DMS53 (cell line): ENCODE measurements at places on chromosomes 1 and 21.

DNA sequence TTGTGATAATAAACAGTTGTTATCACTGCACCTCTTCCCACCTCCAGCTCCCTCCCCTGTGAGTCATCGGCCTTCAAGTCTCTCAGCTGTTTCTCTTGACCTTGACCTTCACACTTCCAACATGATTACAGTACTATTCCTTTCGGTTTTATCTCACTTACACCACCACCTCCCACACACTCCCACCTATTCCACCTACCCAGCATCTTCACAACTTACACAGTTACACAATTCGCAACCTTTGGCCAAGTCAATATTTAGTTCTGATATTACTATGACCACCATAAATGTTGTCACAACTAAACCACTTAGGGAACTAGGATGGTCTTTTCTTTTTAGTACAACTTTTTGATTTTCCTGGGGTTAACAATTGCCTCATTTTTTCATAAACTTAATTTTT is 60.2 kb downstream of the RIPK4 start:
- peak; percentile 85 for DNase-seq

- no peak for DNase-seq
Measured at GRCh38 chr1:94806441-94806871, 13.7 kb upstream of the SLC44A3 start.

DNA sequence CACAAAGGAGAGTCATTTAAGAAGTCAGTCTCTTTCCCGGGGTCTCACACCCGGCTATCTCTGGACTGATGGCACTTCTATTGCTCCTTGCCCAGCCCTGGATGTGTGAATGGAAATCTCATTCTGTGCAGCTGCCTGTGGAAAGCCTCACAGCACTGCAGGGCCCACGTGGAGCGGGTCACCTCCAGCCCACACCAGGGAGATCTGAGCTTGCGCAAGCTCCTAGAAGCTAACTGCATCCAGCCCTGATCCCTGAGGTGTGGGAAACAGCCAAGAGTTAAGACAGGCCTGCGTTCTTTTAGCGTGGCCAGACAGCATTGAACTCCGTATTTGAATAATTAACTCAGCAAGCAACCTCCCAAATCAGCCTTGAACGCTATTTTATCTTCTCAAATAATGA is 150.5 kb downstream of the LRIG2 start:
- no peak for DNase-seq

DNA sequence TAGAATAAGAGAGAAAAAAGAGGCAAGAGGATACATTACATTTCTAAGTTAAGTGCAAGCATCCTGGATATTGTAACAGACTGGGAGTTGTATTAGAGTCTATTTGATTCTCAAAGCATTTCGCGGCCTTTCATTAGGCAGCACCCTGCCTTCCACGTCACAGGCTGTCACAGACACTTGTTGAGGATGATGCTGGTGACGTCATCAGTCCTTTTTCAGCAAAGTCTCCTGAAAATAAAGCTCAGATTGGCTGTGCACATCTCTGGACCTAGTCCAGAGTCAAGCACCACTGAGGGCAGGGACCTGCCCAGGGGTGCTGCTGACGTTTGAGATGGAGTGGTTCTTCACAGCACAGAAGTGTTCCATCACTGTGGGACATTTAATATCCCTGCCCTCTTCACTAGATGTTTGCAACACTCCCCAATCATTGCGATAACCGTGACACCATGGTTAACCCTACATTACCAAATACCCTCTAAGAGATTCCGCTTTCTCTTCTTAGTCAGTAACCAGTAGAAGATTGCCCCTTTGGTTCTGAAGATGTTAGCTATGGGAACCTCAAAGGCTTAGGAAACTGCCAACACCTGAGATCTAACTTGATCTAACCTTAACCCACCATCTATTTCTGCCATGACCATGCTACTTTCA is 72.7 kb upstream of the F3 start:
- DNase-seq: no peak

DNA sequence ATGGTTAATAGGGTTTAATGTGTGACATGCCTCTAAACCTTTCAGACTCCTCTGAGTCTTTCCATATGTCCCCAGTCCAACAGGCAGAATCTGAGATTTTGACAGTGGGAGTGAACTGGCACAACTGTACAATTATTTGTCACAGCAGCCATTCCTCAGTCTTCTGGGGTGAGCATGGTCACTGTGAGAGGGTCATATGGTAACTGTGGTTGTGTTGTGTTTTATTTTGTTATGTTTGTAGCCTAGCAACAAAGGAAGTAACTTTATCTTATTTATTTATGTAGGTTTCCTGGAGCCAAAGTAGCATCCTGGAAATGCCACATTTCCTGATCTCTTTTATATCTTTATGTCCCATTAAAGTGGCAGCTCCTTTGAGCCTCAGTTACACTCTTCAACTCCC is 1067.9 kb downstream of the TTLL7 start:
- peak; percentile 66 for DNase-seq

- DNase-seq: peak; percentile 72
Measured at GRCh38 chr1:204073837-204074273, 940 bp downstream of the SOX13 start.

- DNase-seq: peak; percentile 35
Measured at GRCh38 chr1:23837908-23838307, 12.7 kb upstream of the HMGCL start.

- no peak for DNase-seq
Measured at GRCh38 chr1:19971664-19972063, 7.8 kb downstream of the PLA2G2A start.

GRCh38 chr1:96833376-96833775 is 111.8 kb downstream of the PTBP2 start:
- DNase-seq: no peak

- peak; percentile 56 for DNase-seq
Measured at GRCh38 chr1:101217148-101217547, 19.7 kb upstream of the S1PR1 start.

GRCh38 chr1:960363-961131 is at the start of gene KLHL17:
TSS of gene KLHL17 (plus strand) at chr1:960584. CDS start at chr1:960694, 110 bp downstream.
- peak; percentile 89 for DNase-seq

GRCh38 chr1:66468722-66469121 is 65.2 kb upstream of the SGIP1 start:
- no peak for DNase-seq

- peak; percentile 94 for DNase-seq
Measured at GRCh38 chr1:33055210-33056008, 18.7 kb upstream of the AK2 start.

GRCh38 chr21:43868461-43868860 is 3.4 kb downstream of the AGPAT3 start:
- peak; percentile 23 for DNase-seq

DNA sequence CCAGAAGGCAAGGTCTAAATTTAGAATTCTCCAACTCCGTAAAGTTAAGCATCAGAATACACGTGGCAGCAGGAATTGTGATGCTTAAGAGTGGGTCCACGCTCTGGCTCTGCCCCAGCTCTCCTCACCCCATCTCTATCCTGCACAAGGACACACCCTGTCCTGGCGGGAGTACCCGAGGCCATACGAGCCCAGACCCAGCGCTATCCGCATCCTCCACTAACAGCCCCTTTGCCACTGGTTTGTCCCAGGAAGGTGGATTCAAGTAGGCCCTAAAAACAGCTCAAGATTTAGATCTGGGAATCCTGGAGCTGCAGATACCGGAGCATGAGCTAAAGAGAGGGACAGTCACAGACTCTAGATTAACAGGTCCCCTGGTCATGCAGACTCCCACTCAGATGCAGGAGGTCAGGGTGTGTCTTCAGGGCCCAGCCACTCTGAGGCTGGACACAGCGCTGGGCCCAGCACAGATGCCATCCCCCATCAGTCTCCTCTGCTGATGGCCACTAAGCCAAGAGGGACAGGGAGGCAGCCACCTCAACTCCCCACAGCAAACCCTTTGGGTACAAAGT is 393.3 kb downstream of the NPHP4 start:
- DNase-seq: no peak

DNA sequence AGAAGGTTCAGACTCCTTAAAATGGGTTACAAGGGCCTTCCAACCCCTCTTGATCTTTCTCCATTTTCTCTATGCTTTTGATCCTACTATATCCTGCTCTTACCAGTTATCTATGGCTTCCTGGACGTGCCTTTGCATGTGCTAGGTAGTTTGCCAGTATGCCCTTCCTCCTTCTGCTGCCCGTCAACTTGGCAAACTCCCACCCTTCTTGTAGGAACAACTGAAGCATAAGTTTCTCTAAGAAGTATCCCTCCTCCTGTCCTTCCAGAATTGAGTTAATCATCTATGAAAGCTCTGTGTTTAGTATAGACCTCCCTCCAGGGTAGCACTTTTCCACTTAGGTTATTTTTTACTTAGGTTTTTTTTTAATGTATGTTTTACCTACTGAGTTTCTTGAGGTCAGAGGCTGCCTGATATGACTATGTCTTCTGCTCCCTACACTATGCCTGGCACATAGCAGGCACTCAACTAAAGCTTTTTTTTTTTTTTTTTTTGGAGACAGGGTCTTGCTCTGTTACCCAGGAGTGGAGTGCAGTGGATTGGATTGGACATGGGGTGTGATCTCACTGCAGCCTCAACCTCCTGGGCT is 10.0 kb upstream of the IGSF3 start:
- DNase-seq: no peak

GRCh38 chr1:158333405-158334155 is 2.2 kb upstream of the CD1B start:
- DNase-seq: no peak

DNA sequence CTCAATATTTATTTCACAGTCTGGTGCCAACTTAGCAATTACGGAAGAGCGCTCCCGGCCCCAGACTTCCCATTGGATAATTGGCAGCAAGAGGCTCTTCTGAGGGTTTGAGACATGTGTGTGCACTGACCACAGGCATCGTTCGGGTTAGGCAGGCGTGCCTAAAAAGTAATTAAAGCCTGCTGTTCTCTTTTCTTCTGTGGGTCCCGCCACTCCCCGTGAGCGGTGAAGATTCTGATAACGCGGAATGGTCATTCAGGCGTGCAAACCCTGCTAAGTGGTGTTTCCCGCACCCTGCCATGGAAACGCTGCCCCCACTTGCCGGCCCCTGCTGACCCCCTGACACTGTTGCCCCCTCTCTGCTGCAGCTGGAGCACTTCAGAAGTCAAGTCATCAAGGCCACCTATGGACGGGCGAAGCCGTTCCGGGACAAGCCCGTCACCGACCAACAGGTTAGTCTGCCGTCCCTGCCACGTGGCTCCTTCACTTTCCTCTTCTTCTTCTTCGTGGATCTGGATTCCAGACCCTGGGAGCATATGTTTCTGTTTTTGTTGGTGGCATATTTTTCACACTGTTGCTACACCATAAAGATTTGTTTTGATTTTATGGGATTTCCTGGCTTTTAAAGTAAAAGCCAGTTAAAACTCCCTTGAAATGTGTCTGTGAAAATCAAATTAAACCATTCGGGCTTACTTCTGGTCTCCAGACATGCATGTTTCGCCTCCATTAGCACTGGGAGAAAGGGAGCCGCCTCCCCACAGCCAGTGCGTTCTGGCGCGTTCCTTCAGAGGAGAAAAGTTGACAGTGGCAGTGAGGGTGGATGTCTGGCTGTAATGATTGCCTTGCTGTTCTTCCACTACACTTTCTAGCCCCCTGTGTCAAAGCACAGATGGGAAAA is 79.9 kb downstream of the FHAD1 start:
- no peak for DNase-seq

GRCh38 chr1:116794804-116795481 is 40.7 kb downstream of the CD2 start:
- DNase-seq: no peak

GRCh38 chr1:172948457-172948856 is 102.3 kb downstream of the TNFSF18 start:
- DNase-seq: no peak

- no peak for DNase-seq
Measured at GRCh38 chr1:110214454-110215404, 4.6 kb downstream of the KCNC4 start.

DNA sequence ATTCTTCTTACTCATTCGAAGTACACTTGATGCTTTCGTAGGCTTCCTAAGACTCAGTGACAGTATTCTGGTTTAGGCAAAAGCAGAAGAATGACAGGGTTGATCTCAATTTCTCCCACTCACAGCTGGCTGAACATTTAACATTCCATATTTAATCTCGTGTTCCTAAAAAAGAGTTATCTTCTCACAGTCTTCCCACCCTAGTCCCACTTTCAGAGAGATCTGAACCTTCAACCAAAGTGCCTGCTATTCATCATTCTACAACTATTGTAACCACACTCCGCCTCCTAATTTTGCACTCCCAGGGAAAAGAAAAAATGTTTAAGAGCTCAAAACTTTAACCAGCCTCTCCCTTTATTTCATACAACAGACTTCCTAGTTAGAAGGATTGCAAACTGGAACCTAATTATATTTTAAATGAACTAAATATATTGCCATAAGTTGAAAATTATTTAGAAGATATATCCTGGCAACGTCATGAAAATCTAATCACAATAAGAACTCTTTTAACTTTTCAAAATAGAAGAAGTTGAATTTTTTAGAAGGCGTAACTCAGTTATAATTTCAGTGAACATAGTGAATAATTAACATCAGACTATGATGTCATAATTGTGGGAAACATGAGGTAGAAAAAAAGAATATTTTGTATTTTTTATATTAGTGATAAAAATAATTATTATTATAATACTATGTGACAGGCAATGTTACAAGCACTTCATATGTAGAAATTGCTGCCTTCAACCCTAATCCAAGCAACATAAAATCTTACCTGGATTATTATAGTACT is 540.9 kb upstream of the ADGRL2 start:
- DNase-seq: no peak

DNA sequence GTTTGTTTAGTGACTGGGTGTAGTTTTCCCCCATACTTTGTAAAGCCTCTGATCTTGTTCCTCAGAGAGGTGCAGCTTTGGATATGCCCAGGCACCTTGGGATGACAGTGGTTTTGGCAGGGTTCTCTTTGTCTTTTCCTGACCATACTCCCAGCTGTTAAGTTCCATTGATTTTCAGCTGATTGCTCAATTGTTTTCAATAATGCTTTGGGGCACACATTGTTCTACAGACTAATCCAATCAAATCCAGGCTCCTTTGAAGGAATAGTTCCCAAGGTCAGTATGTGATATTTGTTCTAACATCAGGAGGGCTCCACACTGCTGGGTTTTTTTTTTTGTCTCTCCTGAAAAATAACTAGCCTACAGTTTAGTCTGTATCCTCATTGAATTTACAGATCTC is 24.8 kb downstream of the PPP2R5A start:
- DNase-seq: no peak

GRCh38 chr1:59568158-59568935 is 246.4 kb upstream of the HOOK1 start:
- DNase-seq: peak; percentile 40

DNA sequence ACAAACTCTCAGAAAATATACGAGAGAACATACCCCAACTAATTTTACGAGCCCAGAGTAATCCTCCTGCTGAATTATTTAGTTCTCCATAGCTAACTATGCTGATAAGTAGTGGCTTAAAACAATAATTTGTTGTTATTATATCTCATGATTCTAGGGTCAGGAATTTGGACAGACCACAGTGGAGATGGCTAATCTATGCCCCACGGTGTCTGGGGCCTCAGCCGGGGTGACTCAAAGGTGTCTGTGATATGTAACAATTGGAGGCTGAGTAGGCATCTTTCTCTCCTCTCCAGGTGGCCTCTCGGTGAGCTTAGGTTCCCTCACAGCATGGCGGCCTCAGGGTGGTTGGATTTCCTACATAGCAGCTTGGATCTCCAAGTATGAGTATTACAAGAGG is 35.4 kb upstream of the FOXO6 start:
- DNase-seq: no peak

GRCh38 chr1:110212169-110213142 is 2.3 kb downstream of the KCNC4 start:
- DNase-seq: peak; percentile 29
